SJCRH30 (cell line): ENCODE measurements at places on chromosomes 3 and 15. TPM values are rescaled to one million over a fixed set of nuclear protein-coding genes. Genes with fewer than 3 reads are reported as not detected.

DNA sequence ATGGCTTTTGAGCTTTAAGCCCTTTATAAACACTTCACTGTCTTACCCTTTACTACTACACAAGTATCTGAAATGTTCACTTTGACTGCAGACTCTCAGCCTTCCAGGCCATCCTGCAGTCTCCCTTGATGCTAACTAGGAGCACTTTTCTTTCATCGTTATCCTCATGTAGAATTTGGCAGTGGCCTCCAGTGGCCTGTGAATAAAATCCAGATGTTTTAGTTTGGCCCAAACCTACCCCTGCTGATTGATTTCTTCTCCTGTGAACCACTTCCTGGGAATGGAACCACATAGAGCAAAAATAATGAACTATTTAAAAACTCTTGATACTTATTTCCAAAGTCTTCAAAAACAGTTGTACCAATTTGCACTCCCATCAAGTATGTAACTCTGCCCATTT lies 271.9 kb downstream of the FEZF2 start:
- H3K4me1 ChIP-seq, result no peaks in the 10 kb centered on the region
- H3K4me3 ChIP-seq, result no peak overlapping the region
- H3K36me3 ChIP-seq, result no peaks in the 10 kb centered on the region
- no peak overlapping the region for H3K27ac ChIP-seq

The KY gene
- not detected in 2 replicates for total RNA-seq

GRCh38 chr3:141228395-141228794 lies 3.2 kb upstream of the PXYLP1 start:
- H3K4me3 ChIP-seq, result no peak overlapping the region
- no peak overlapping the region for H3K27ac ChIP-seq
- DNase-seq, result peak; percentile 26
- H3K27me3 ChIP-seq, result no peaks in the 10 kb centered on the region
- no peaks in the 10 kb centered on the region for H3K36me3 ChIP-seq
- peaks cover 26% of the 10 kb centered on the region; the same call in 1 of the 2 replicates for H3K4me1 ChIP-seq

The TAGLN3 gene
- total RNA-seq, result 19.1 and 19.8 TPM in 2 replicates

DNA sequence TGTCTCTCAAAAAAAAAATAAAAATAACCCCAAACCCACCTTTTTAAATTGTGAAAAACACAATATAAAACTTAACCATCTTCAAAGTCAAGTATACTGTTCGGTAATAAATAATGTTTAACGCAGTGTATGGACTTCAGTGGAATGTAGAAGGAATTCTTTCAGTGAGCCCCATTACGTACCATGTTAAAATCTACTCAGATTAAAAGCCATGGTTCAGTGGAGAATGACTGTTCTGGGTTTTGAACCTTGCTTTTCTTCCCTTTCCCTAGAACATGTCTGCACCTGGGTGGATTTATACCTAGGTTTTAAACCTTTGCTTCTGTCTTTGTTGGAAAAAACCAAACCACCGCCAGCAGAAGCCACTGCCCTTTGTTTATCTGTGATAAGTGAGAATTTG lies 27.5 kb downstream of the DAG1 start:
- 0 out of 2 replicates have a peak, but pooled peaks cover 4% of the 10 kb centered on the region for H3K36me3 ChIP-seq
- DNase-seq, result no peak
- H3K4me3 ChIP-seq, result no peak overlapping the region
- no peaks in the 10 kb centered on the region for H3K27me3 ChIP-seq

The ZKSCAN7 gene
- total RNA-seq, result 6.2 and 6.6 TPM in 2 replicates

The KNG1 gene
- not detected in 2 replicates for total RNA-seq

The VWA5B2 gene
- 0.51 and 1.0 TPM in 2 replicates for total RNA-seq

- no peaks in the 10 kb centered on the region for H3K36me3 ChIP-seq
- DNase-seq, result no peak
- no peak overlapping the region for H3K27ac ChIP-seq
- H3K27me3 ChIP-seq, result no peaks in the 10 kb centered on the region
- H3K4me1 ChIP-seq, result peaks cover 5% of the 10 kb centered on the region; the same call in 1 of the 2 replicates
- no peak overlapping the region for H3K4me3 ChIP-seq
These were observed 42.9 kb downstream of the IDH2 start for GRCh38 chr15:90059208-90059985.

- H3K4me1 ChIP-seq, result no peaks in the 10 kb centered on the region
- H3K27ac ChIP-seq, result no peak overlapping the region
- H3K4me3 ChIP-seq, result no peak overlapping the region
- no peaks in the 10 kb centered on the region for H3K36me3 ChIP-seq
These were observed 10.4 kb upstream of the PLAAT1 start for GRCh38 chr3:193230610-193231009.

DNA sequence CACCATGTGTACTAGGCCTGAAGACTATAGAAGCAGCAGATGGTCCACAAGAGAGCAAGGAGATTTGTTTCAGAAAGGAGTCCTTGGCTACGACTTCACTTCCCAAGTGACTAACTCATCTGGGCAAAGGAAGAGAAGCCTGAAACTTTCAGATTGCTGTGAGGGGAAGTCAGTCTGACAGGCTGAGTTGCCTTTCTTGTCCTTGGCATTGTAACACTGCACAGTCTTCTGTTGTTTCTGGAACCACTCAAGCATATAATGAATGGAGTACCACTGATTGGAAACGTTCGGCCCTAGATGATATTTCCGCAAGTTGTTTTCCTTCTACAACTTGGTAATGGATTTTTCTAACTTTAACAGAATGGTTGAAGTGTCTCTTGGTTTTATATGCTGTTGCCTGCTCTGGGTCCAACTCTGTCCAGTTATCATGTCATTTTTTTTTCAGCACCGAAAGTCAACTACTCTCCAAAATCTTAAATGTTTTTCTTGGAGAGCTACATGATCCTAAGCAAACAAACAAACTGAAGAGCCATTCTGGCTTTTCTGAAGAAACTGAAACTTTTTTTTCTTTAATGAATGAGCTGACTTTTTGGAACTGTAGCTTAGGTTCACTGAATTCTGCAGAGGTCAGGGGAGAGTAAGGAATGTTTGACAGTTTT lies 685.7 kb downstream of the MECOM start:
- no peaks in the 10 kb centered on the region for H3K27me3 ChIP-seq
- no peak overlapping the region for H3K4me3 ChIP-seq
- H3K36me3 ChIP-seq, result no peaks in the 10 kb centered on the region

DNA sequence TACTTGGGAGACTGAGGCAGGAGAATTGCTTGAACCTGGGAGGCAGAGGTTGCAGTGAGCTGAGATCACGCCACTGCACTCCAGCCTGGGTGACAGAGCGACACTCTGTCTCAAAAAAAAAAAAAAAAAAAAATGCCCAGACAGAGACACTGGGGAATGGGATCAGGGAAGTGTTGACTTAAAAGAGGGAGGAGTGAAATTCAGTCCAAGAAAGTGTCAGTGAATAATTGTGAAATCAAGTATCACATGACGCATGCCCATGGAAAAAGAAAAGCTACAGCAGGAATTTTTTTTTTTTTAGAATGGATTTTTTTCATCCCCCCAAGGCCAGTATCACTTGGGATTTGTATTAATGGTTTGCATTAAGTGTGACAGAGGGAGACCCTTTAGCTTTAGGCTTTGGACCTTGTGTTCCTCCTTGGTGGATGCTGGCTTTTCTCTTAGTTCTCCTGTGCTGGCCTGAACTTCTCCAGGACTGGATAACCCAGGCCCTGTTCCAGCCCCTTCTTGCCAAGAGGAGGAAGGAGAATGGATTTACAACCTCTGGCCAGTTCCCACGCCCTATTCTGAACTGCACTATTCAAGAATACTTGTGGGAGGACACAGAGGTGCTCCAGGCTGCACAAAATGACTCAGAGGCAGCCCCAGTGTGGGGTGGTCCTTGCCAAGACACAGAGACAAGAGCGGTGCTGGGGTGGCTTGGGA lies 36.7 kb upstream of the ZNF774 start:
- no peaks in the 10 kb centered on the region; the same call in 1 of the 2 replicates for H3K27me3 ChIP-seq
- no peak overlapping the region for H3K27ac ChIP-seq
- no peak overlapping the region for H3K4me3 ChIP-seq
- H3K36me3 ChIP-seq, result no peaks in the 10 kb centered on the region
- H3K4me1 ChIP-seq, result no peaks in the 10 kb centered on the region
- no peak for DNase-seq

DNA sequence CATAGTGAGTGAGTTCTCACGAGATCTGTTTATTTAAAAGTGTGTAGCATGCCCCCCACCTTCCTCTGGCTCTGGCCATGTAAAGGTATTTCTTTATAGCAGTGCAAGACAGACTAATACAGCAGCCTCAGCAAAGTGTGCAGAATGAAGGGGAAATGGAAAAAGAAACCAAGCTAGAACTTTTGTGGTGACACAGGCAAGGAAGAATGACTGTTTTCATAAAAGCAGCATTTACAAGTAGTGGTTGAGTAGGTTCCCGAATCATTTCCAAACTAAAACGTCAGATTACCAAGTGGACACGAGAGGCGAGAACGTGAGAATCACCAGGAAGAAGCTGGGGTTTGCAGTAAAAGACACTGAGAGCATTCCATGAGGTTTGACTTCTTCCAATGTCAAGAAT lies 100.2 kb upstream of the AKAP13 start:
- no peak overlapping the region for H3K4me3 ChIP-seq
- H3K27ac ChIP-seq, result no peak overlapping the region
- no peaks in the 10 kb centered on the region for H3K27me3 ChIP-seq

DNA sequence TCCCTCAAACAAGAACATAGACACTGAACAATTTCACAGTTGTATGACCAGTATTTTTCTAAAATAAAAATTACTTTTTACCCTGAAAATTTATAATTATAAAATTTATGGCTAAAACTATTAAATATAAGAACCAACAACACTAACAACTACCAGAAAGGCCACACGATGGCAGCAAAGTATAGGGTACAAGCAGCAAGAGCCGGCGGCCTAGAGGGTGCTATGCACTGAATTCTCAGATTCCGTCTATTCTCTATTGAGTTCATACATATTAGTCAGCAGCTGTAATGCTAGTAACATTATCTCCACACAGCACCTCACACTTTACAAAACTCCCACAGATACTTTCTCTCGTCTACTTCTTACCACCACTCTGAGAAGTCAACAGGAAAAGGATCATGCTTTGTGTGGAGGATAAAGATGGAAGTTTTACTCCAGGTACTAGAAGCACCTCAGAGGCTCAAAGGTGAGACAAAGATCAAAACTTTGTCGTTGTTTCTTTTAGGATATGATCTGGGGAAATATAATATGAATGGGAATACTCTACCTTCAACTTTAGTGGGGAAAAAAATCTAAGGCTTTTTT lies 160.5 kb downstream of the FGF12 start:
- no peaks in the 10 kb centered on the region for H3K36me3 ChIP-seq
- H3K27ac ChIP-seq, result no peak overlapping the region
- H3K27me3 ChIP-seq, result no peaks in the 10 kb centered on the region
- DNase-seq, result peak; percentile 73
- no peak overlapping the region for H3K4me3 ChIP-seq

The B3GALNT1 gene
- not detected in 2 replicates for total RNA-seq

DNA sequence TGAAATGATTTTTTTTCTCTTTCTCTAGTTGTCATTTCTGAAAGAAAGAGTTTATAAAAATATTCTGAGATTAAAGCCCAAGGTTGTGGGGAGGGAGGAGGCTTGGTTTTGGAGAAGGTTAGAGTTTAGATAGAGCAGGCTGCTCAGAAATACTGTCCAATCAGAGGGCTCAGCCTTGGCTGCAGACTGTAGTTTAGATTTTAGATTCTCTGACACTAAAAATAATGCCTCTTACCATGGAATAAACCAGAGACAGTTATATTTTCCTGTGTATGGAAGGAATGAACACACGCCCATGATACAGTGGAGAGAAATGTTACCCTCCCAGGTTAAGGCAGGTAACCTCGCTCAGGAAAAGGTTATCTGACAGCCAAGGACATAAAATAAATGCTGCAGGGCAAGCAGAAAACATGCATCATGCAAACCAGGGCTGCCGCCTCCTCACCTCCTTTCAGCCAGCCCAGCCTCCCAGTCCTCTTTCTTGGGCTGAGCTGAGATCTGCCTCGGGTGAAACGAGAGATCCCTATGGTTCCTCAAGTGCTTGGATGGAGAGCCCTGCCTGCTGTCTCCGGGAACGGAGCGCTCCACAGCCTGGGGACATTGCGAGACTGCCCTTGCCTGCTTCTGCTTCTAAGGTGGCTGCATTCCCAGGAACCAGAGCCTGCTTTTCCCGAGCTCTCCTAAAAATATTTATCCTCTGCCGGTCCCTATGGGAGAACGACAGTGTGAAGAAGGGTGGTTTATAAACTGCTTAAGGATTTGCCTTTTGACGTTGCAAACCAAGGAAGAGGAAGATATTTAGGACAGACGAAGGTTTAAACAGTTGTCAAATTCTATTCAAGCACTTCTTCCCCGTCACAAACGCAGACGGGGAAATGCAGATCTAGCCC lies 848 bp downstream of the NCEH1 start:
- no peaks in the 10 kb centered on the region for H3K36me3 ChIP-seq
- DNase-seq, result peak; percentile 17
- no peak overlapping the region; the same call in 1 of the 2 replicates for H3K27ac ChIP-seq

GRCh38 chr3:129417326-129417725 lies 11.1 kb downstream of the EFCAB12 start:
- H3K4me3 ChIP-seq, result no peak overlapping the region
- DNase-seq, result no peak
- H3K4me1 ChIP-seq, result no peaks in the 10 kb centered on the region

- no peaks in the 10 kb centered on the region for H3K36me3 ChIP-seq
- no peak for DNase-seq
- H3K27ac ChIP-seq, result peak overlapping the region; percentile 74
These were observed 568 bp downstream of the SENP2 start for GRCh38 chr3:185586686-185587039.

The VGLL3 gene
- 77.4 and 86.6 TPM in 2 replicates for total RNA-seq

- H3K27ac ChIP-seq, result no peak overlapping the region
- H3K36me3 ChIP-seq, result no peaks in the 10 kb centered on the region
- H3K4me3 ChIP-seq, result no peak overlapping the region
- H3K4me1 ChIP-seq, result no peaks in the 10 kb centered on the region
These were observed 208.5 kb downstream of the LPP start for GRCh38 chr3:188362405-188362831.

GRCh38 chr3:5488771-5489170 lies 301.3 kb downstream of the EDEM1 start:
- no peak overlapping the region for H3K4me3 ChIP-seq
- H3K27ac ChIP-seq, result no peak overlapping the region
- no peaks in the 10 kb centered on the region for H3K27me3 ChIP-seq
- H3K4me1 ChIP-seq, result no peaks in the 10 kb centered on the region

GRCh38 chr3:99866261-99866761 lies 48.6 kb downstream of the CMSS1 start:
- peak overlapping the region; percentile 41 for H3K27ac ChIP-seq
- H3K27me3 ChIP-seq, result no peaks in the 10 kb centered on the region
- DNase-seq, result peak; percentile 77
- peaks cover 22% of the 10 kb centered on the region for H3K4me1 ChIP-seq

- DNase-seq, result no peak
- no peaks in the 10 kb centered on the region for H3K27me3 ChIP-seq
- no peaks in the 10 kb centered on the region for H3K36me3 ChIP-seq
- no peaks in the 10 kb centered on the region for H3K4me1 ChIP-seq
These were observed 24.7 kb downstream of the MYO5A start for GRCh38 chr15:52503788-52504496.

- H3K4me3 ChIP-seq, result no peak overlapping the region
- no peaks in the 10 kb centered on the region for H3K4me1 ChIP-seq
- H3K27ac ChIP-seq, result no peak overlapping the region
- DNase-seq, result no peak
- H3K36me3 ChIP-seq, result no peaks in the 10 kb centered on the region
These were observed 150.7 kb downstream of the SST start for GRCh38 chr3:187519428-187519890.

GRCh38 chr15:43184407-43185124 lies 637 bp upstream of the CCNDBP1 start:
- DNase-seq, result no peak
- H3K4me1 ChIP-seq, result 0 out of 2 replicates have a peak, but pooled peaks cover 2% of the 10 kb centered on the region
- H3K27me3 ChIP-seq, result no peaks in the 10 kb centered on the region
- no peak overlapping the region for H3K27ac ChIP-seq
- H3K36me3 ChIP-seq, result no peaks in the 10 kb centered on the region

GRCh38 chr15:95141486-95141885 lies 910.1 kb downstream of the MCTP2 start:
- no peak overlapping the region for H3K4me3 ChIP-seq
- 0 out of 2 replicates have a peak, but pooled peaks cover 2% of the 10 kb centered on the region for H3K36me3 ChIP-seq
- no peaks in the 10 kb centered on the region for H3K4me1 ChIP-seq

- H3K27ac ChIP-seq, result no peak overlapping the region
- peaks cover 4% of the 10 kb centered on the region for H3K36me3 ChIP-seq
- no peak overlapping the region for H3K4me3 ChIP-seq
- peaks cover 8% of the 10 kb centered on the region; the same call in 1 of the 2 replicates for H3K4me1 ChIP-seq
- DNase-seq, result no peak
These were observed 135.0 kb downstream of the LRRK1 start for GRCh38 chr15:101054116-101054515.
